ENCODE measurements at places on chromosomes 3 and 15. TPM values are rescaled to one million over a fixed set of nuclear protein-coding genes. Genes with fewer than 3 reads are reported as not detected.

TGM4 gene
- total RNA-seq, result not detected

AADACL2 gene
- total RNA-seq, result 2.7 TPM

CDC25A gene
- total RNA-seq, result 4.8 TPM

SLC22A14 gene
- not detected for total RNA-seq

STARD9 gene
- 31.1 TPM for total RNA-seq

TMEM44 gene
- total RNA-seq, result 19.4 TPM

SPINT1 gene
- total RNA-seq, result 49.2 TPM

ERICH6 gene
- total RNA-seq, result not detected

CFAP91 gene
- total RNA-seq, result 2.1 TPM

SPRED1 gene
- 64.1 TPM for total RNA-seq

P2RY1 gene
- 16.9 TPM for total RNA-seq

ITIH1 gene
- not detected for total RNA-seq

B3GNT5 gene
- 14.4 TPM for total RNA-seq

GOLGA6L7 gene
- not detected for total RNA-seq

ZNF620 gene
- 3.0 TPM for total RNA-seq

Measured in tongue (tissue), 3 donors.